ENCODE measurements at places on chromosomes 3 and 15. TPM values are rescaled to one million over a fixed set of nuclear protein-coding genes. Genes with fewer than 3 reads are reported as not detected.

- DNase-seq = no peak
Observed at GRCh38 chr3:172065527-172065926, 26.1 kb downstream of the FNDC3B start.

- DNase-seq = no peak
Observed at GRCh38 chr3:119950666-119951325, 143.5 kb downstream of the GSK3B start.

- DNase-seq = no peak
Observed at GRCh38 chr3:47568901-47569300, 9.8 kb downstream of the CSPG5 start.

DNA sequence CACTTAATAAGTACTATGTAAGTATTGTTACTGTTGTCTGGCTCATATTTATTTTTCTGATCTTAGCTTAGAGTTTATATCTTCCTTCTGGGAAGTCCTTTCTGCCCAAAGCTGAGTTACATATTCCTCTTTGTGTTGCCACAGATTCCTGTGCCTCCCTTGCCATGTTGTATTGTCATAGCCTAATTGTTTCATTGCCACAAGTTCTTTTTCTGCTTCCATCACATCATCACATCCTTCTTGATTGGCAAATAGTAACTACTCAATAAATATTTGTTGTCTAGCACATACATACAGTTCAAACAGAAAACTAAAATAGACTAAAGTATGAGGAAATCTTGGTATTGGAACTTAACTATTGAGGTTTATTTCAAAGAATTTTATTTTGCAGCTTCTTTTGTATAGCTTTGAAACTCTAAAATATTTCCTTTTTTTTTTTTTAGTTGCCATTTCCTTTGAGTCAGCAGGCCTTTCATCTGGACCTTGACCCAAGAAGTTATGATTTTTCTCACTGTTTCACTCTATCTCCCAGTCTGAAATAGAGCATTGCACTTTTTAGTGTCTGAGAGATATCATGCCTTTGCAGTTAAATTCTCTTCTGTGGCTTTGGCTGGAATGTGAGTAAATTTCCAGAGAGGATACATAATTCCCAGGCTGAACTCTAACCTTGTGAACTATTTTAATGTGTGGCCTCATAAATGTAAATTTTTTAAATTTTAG is 98.2 kb downstream of the ZNF609 start:
- DNase-seq = no peak

DNA sequence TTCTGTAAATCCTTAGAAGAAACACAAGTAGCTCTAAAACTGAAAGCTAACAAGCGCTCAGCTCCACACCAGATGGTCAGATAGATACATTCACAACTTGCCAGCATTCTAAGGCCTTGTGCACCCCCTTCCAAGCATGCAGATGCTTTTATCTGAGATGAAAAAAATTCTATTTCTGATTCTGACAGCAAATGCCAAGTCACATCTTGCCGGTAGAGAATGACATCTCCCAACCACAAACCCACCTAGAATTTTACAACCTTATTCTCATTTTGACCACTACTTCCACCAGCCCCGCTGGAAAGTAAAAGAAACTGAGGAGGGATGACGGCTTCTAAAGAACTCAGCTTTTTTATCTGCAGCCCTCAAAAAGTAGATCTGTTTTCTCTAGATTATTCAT is 57.7 kb downstream of the SUMF1 start:
- no peak for DNase-seq

OR5H6 gene
- not detected for total RNA-seq

DNA sequence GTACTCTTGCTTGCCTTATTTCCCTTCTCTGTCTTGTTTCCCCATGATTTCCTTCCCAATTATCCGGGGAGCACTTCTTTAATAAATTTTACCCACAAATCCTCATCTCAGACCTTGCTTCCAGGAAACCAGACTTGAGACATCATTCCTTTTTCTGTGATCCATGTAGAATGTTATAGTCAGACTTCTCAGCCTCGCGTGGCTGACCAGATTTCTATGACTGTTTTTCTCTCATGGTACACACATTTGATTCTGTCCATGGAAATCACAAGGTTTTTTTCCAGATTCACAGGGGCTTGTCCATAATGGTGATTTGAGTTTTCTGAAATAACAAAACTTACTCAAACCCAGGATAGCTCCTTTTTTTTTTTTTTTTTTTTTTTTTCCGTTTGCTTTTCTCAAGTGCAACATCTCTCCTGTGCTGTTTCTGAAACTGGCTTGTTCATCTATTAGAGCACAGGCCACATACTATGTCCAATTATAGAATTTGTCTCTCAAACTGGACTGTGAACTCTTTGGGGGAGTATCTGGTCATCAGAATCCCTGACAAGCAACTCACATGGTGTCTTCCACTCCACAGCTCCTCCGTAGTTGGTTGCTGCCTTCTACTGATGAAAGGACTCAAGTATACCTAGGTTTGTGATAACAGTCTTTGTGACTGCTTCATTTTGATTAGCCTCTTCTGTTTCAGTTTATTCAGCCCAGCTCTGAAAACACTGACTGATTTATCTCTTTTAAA is 50.8 kb downstream of the RBMS3 start:
- peak; percentile 37 for DNase-seq

SEMA6D gene
- total RNA-seq = 7.5 TPM

GRCh38 chr3:71944482-71945065 is 159.6 kb upstream of the PROK2 start:
- no peak for DNase-seq

- no peak for DNase-seq
Observed at GRCh38 chr3:191391861-191392808, 61.8 kb upstream of the UTS2B start.

TYRO3 gene
- 81.2 TPM for total RNA-seq

DNA sequence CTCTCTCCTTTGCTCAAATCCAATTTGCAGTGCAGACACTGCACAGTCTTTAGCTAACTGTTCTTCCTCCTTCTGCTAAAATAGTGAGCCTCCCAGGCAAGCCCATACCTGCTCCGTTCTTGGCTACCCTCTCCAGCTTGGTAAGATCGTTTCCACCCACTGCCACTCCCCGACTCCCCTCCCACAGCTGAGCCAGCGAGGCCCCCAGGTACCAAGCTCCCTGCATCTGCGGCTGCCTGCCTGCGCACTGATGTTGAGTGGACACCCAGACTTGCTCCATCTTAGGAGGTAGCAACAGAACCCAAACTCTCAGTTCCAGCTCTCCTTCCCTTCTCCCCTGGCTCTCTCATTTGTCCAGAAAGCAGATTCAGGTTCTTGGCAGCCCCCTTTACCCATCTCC is 7.9 kb upstream of the TNK2 start:
- DNase-seq = no peak

DNA sequence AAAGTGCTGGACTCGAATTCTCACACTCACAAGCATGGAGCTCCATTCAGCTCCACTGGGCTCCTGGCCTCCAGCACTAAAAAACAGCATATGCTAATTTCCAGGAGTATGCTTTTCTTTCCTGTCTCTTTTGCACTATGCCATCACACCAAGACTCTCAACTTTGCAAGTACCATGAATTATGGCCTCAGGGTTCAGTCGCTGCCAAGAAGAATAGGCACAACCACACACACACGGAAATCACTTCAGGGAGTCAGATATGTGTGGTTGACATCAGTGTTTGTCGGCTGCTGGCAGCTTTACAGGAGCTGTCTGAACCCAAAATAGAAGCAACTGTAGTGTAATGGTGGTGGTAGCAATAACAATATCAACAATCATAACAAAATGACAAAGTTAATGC is 305.0 kb upstream of the SLCO3A1 start:
- DNase-seq = no peak

GRCh38 chr3:166243511-166243910 is 406.3 kb upstream of the BCHE start:
- no peak for DNase-seq

- no peak for DNase-seq
Observed at GRCh38 chr3:30324587-30324986, 281.8 kb upstream of the TGFBR2 start.

DNA sequence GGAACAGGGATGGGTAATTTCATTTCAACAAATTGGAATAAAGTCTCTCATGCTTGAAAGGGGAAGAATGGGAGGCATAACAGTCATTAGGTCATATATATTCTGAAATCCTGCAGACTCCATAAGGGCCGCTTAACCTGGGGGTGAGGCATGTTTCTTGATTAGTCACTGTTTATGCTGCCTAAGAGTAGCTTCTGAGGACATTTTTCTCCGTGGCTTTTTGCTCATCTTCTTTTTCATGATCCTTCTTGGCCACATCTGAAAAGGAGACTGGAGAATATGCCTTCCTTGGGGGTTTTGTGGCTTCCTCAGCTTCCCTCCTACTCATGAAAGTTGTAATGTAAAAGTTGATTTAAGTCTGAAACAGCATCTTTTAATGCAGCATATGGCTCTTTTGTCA is 20.0 kb upstream of the CFAP20DC start:
- no peak for DNase-seq

SEMA3F gene
- total RNA-seq = 1.5 TPM

CCDC174 gene
- 20.0 TPM for total RNA-seq

- peak; percentile 57 for DNase-seq
Observed at GRCh38 chr15:75104804-75105557, 81.6 kb downstream of the PPCDC start.

GPR15 gene
- total RNA-seq = not detected

PRKCD gene
- total RNA-seq = 3.3 TPM

LMAN1L gene
- total RNA-seq = not detected

- DNase-seq = no peak
Observed at GRCh38 chr3:110946810-110947209, 124.8 kb upstream of the NECTIN3 start.

- DNase-seq = no peak
Observed at GRCh38 chr15:72078887-72079286, 39.1 kb downstream of the MYO9A start.

XIRP1 gene
- total RNA-seq = not detected

DNA sequence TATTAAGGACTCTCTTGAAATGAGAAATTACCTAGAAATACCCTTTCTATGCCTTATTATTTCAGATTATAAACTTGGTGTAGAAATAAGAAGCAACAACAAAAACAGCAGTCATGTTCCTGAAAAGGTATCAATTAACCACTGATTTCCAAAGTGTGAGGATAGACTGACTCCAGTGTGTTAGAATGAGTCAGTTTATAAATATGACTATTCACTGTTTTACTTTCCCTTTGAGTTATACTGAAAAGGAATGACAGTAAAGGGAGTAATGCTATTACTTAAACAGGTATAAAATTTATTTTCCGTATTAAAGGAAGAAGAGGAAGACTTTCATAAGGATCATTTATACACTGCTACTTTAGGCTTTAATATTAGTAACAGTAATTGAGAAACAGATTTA is 12.9 kb downstream of the GMNC start:
- DNase-seq = no peak

GRCh38 chr3:27357665-27358258 is 11.4 kb downstream of the NEK10 start:
- DNase-seq = peak; percentile 83

NME9 gene
- not detected for total RNA-seq

DNA sequence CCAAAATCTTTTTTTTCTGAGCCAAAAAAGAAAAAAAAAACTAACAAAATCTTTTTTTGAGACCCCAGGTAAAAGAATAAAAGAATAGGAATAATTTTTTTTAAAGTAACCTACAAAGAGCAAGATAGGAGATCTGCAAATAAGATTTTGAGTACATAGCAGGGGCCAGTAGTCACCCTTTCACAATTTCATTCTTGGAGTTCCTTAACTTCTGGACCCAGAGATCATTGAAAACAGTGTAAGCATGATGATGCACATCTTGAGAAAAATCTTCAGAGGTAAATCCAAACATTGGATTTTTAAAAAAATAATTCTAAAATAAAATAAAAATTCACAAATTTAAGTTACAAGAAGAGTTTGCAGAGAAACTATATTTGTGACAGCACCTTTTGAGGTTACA is 18.8 kb downstream of the TFRC start:
- no peak for DNase-seq

SH2D7 gene
- total RNA-seq = not detected

DNA sequence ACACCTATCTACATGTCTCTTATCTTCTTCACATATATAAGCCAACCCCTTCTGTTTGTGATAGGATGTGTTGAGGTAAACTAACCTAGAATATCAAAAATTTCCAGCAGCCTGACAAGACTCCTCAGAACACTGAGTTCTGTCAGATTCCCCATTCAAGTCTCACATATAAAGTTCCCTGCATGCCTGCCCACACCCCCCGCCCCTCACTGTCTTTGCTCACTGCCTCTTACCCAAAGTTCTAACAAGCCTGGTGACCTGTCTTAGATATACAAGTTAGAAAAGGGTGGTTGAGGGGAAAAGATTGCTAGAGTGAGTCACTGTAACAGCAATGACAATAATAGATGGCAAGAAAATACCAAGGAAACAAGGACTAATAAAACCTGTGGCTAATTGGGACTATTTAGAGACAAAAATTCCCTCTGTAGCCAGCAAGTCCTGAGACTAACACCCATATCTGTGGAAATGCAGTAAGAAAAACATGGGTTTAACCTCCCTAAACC is 40.1 kb downstream of the FBXO22 start:
- no peak for DNase-seq

DNA sequence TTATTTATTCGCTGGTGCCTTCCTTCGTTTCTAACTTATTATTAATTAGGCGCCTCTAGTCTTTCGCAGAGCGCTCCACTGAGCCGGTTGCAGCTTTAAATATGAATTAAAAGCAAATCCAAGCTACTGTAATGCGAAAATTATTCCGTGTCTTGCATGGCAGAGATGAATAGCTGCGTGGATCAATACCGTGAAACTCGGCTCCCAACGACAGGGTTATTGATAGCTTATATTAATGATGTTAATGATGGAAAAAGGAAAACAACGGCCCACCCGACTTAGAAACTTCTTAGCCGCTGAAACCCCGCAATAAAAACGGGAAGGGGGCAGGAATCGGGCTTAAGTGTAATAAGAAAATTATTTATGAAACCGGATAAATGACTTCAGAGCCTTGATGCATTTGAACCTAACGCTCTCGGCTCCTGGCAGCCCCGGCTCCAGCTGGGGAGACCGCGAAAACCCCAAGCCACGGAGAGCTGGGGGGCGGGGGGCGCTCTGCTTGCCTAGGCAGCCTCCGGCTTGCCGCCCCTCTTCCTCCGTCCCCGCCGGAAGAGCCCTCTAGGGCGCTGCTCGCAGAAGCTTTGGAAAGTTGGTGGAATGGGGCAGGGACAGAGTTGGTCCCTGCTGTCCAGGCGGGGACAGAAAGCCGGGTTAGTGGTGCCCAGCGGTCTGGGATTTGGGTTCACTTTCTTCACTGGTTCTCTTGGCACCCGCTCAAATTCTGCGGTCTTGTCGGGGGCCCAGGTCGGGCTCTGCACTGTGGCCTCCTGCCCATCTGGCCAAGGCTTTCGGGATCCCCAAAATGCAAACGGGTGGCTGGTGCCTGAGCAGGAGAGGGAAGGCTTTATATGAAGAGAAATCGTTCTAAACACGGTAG is 7.7 kb upstream of the ONECUT1 start:
- no peak for DNase-seq

DNA sequence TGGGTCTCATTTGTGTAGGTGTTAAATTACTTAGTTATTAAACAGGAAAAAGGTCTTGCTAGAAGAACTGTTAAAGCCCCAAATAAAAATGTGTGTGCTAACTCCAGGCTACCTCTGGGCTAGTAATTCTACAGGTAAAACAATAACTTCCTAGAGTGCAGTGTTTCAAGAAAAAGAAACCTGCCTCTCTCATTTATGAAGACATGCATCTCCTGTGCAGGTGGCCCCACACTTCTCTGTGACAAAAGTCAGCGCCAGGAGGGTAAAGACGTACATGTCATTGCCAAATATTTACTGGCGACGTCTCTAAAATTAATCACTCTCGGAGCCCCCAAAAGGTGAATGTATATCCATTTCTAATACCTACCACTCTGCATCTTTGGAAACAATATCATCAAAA is 131.7 kb downstream of the FOXP1 start:
- DNase-seq = no peak

SNTN gene
- total RNA-seq = not detected

Measured in SK-MEL-5 (cell line).